ENCODE measurements at places on chromosomes 5 and 9.

GRCh38 chr5:132265336-132266030 is 8.0 kb downstream of the PDLIM4 start:
- DNase-seq: no peak

- no peak for DNase-seq
Measured at GRCh38 chr5:174505621-174506020, 218.8 kb upstream of the MSX2 start.

- DNase-seq: no peak
Measured at GRCh38 chr5:17196024-17196423, 21.4 kb upstream of the BASP1 start.

DNA sequence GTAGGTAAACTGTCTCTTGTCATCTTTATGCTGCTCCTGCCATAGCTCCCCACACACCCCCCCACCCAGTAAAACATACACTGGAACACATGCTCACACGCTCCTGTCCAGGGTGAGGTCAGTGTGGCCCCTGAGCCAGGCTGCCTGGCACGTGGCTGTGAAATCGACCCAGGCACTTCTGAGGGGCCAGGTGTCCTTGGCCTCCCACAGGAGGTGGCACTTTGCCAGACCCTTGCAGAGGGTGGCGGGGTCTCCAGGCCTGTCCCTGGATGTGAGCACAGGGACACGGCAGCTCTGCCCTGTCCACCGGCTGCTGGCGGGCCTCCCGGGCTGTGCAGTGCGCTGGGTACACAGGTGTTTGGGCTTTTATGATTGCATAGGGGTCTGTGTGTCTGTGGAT is 10.0 kb upstream of the CRB2 start:
- DNase-seq: no peak

GRCh38 chr5:134572811-134573210 is 47.3 kb downstream of the JADE2 start:
- no peak for DNase-seq

DNA sequence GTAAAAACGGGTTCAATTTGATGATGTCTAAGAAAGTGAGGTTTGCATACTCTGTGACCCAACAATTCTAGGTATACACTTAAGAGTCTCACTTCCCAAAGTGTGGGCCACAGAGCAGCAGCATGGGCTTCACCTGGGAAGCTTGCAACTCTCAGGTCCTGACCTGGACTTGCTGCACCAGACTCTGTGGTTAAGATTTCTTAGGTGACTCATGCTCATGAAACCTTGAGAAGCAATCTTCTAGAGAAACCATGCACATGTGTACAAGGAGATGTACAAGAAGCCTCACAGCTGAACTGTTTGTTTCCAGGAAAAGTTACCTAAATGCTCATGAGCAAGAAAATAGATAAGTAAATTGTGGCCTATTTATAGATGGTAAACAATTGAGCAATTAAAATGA is 30.0 kb downstream of the DNAJC21 start:
- DNase-seq: no peak

GRCh38 chr9:99368341-99369326 is 146.6 kb downstream of the SEC61B start:
- no peak for DNase-seq

- no peak for DNase-seq
Measured at GRCh38 chr5:2742921-2743679, 8.4 kb downstream of the IRX2 start.

GRCh38 chr5:173778152-173778782 is 109.9 kb upstream of the CPEB4 start:
- no peak for DNase-seq

DNA sequence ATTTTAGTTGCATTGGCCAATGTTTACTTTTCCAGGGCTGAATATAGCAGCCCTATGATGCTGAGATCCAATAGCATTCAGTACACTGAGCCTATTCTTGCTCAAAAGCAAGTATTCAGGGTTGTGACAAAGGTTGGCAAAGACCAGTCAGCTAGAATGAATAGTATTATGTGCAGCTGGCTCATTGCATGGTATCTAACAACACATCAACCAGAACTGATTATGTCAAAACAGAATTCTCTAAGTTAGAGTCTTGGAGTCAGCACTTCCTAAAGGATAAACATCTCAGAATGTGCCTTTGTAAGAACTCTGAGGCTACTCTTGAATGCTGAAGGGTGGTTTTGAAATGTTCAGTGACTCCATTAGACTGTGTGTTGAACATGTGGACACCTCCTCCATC is 774.5 kb upstream of the RGMB start:
- DNase-seq: no peak

GRCh38 chr5:137613554-137614265 is 114.6 kb upstream of the SPOCK1 start:
- DNase-seq: no peak

DNA sequence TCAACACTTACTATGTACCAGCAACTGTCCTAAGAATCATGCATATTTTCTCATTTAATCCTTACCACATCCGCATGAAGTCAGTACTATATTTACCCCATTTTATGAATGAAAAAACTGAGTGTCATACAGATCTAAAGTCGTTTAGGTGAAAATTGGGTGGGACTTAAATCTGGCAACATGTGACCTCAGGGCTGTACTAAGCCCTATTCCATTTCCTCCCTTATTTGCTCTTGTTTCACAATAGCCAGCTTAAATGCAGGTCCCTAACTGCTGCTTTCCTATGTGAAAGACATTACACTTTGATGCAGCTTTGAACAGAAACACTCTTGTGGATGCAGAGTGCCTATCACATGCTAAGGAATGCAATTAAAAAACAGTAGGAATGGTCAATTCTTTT is 2.5 kb upstream of the RAB14 start:
- DNase-seq: no peak

DNA sequence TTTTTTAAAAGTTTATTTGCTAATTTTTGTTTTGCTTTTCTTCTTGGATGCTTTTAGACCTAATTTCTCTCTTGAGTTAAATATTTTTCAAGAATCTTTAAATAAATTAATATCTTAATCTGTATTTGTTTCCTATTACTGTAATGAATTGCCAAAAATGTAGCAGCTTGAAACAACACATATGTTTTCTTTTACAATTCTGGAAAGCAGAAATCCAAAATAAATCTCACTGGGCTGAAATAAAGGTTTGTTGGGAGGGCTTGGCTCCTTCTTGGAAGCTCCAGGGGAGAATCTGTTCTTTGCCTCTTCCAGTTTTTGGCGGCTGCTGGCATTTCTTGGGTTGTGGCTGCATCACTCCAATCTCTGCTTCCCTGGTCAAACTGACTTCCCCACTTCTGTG is 658.1 kb upstream of the ARRDC3 start:
- DNase-seq: no peak

GRCh38 chr9:107489687-107490605 is at the start of gene KLF4:
KLF4 (minus strand) TSS chr9:107489769; CDS start chr9:107489172, 597 bp downstream.
- peak; percentile 73 for DNase-seq

- no peak for DNase-seq
Measured at GRCh38 chr5:162487528-162488525, 420.3 kb downstream of the GABRG2 start.

- no peak for DNase-seq
Measured at GRCh38 chr9:132241840-132242620, 80.2 kb downstream of the NTNG2 start.

DNA sequence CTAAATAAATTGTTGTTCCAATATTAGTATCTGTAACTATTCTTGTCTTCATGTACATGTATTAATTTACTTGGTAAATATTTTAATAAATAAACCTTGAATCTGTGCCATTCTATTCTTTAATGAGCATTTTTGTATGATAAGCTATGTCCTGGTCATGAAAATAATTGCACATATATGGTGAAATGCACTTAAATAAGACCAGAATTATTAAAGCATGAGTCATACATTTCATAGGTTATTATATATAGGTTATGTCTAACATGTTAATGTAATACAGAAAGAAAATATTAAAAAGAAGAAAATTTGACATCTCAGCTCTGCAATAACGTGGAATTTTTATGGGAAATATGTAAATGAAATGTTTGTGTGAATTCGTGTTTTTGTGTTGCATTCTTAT is 1168.1 kb downstream of the TAF11L14 start:
- DNase-seq: no peak

DNA sequence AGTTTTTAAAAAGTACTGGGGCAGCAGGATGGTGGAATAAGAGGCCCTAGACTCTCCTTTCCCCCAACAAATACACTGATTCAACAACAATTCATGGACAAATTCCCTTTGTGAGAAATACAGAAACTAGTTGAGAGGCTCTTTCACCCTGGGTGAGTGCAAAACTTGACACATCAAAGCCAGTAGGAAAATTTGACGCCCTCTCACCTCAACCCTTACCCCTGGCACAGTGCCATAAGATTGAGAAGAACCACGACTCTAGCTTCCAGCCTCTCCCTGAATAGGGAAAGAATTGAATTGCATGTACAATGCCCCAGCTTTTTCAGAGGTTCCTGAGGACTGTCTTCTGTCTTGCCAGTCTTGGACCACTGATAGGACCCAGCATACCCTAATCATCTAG is 12.3 kb downstream of the KIF4B start:
- no peak for DNase-seq

GRCh38 chr5:1332461-1333001 is 12.4 kb downstream of the CLPTM1L start:
- DNase-seq: no peak

- no peak for DNase-seq
Measured at GRCh38 chr9:108676355-108676754, 179.4 kb downstream of the ACTL7B start.

DNA sequence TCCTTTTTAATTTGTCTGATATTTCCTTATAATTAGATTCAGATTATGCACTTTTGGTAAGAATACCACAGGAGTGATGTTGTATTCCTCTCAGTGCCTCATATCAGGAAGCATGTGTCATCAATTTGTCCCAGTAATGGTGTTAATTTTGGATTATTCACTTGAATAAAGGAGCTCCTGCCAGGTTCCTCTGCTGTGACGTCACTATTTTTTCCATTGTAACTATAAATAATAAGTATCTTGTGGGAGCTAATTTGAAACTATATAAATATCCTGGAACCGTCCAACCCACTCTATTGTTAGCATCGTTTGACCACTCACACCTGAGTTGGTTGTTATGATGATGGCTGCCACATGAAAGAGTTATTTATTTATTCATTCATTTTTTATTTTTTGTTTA is 107.9 kb downstream of the INVS start:
- DNase-seq: no peak

DNA sequence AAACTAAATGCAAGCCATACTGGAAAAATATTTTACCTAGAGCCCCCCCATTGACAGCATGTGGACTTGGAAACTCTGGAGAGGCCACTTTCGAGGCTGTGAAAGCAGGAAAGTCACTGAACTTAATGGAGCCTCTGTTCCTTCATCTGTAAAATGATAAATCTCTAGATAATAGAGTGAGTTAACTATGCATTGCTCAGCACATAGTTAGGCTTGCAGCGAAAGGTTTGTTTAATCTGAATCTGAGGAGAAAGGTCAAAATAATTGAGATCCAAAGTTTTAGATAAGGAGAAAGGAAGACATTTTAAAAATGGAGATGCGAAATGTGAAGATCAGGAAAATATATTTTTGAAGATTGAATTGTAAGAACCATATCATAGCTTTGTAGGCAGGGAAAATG is 4.6 kb downstream of the PCSK5 start:
- no peak for DNase-seq

- no peak for DNase-seq
Measured at GRCh38 chr5:73066466-73066865, 53.9 kb upstream of the TMEM171 start.

DNA sequence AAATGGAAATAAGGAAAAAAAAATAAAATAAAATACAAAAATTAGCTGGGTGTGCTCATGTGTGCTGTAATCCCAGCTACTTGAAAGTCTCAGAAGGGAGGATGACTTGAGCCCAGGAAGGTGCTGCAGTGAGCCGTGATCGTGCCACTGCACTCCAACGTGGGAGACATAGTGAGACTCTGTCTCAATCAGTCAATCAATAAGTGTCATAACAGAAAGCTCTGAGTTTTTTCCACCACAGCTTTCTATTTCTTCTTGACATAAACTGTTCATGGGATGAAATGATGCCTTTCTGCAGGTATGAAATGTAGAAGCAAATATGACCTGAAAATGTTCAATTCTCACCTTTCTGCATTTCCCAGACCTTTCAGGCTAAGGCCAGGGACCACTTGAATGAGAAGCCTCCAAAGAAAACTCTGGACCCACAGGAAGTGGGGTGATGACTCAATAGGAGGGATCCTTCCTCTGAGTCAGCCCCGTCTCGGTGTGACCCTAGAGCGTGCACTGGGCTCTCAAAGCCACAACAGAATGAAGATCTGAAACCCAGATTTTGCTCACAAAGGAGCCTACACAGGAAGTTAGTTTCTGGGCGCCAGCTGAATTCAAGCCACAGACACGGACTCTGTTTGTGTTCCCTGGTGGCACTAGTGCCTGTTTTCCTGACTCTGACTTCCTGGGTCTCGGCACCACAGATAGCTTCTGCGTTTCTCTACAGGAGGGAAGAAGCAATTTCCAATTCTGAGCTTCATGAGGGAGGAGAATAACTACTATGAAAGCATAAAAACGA is 62.0 kb downstream of the ANKH start:
- DNase-seq: no peak

GRCh38 chr9:27683181-27683580 is 109.9 kb upstream of the C9orf72 start:
- no peak for DNase-seq
